ENCODE measurements at places on chromosomes 2 and 18.

GRCh38 chr2:216235462-216235861, 126.3 kb downstream of the XRCC5 start:
- DNase-seq: no peak

DNA sequence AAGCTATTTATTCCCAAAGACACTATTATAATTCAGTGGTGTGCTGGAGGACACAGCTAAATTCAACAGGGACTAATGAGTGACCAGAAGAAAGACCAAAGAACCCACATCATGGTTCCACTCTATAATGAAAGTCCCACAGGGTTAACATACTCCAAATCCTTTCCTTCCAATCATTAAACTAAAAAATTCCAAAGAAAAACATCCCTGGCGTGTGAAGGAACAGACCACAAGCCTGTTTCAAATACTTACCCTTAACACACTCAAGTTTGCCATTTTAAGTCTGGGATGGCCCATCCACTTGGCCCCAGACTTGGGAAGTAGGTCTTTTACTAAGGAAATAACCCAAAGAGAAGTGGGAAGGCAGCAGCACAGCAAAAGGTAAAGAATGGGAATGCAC, 150.1 kb upstream of the CCDC150 start:
- no peak for DNase-seq

GRCh38 chr2:178250429-178250828, 56.1 kb downstream of the OSBPL6 start:
- DNase-seq: no peak

DNA sequence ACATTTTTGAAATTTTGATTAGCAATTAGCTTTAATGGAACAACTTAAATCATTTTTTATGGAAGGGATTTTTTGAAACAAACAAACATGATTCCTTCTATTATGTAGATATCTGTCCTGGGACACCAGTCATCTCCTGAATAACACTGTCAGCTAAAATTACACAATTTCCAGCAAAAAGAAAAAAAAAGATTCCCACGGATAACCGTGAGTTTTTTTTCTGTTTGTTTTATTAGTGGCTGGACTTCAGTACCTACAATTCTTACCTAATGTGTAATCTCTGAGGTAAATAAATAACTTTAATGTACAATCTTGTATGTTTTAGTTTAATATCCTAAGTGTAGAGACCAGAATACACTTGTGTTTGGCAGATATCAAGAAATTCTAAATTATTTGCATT, 126.6 kb upstream of the KYNU start:
- no peak for DNase-seq

GRCh38 chr2:234448506-234449184, 48.2 kb downstream of the ARL4C start:
- no peak for DNase-seq

GRCh38 chr2:9739531-9739964, 103.7 kb upstream of the TAF1B start:
- no peak for DNase-seq

GRCh38 chr2:217650716-217651360, 352.0 kb downstream of the TNS1 start:
- no peak for DNase-seq

GRCh38 chr2:144682248-144682647, 162.3 kb upstream of the ZEB2 start:
- DNase-seq: no peak

GRCh38 chr2:102387763-102388546, 32.4 kb downstream of the IL18R1 start:
- DNase-seq: no peak

DNA sequence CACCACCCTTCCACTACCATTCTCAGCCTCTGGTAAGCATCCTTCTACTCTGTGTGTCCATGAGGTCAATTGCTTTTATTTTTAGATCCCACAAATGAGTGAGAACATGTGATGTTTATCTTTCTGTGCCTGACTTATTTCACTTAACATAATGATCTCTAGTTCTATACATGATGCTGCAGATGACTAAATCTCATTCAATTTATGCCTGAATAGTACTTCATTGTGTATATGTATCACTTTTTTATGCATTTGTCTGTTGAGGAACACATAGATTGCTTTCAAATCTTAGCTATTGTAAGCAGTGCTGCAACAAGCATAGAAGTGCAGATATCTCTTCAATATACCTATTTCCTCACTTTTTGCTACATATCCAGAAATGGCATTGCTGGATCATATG, 733.3 kb downstream of the SUCLG1 start:
- DNase-seq: no peak

- DNase-seq: no peak
These were observed 98.0 kb downstream of the MARCHF4 start for GRCh38 chr2:216274194-216274840.

- DNase-seq: no peak
These were observed 48.2 kb downstream of the CRIM1 start for GRCh38 chr2:36403675-36404230.

GRCh38 chr2:126838716-126838985, 60.0 kb upstream of the TEX51 start:
- DNase-seq: no peak

GRCh38 chr2:133600266-133600928, 32.1 kb upstream of the NCKAP5 start:
- DNase-seq: no peak

DNA sequence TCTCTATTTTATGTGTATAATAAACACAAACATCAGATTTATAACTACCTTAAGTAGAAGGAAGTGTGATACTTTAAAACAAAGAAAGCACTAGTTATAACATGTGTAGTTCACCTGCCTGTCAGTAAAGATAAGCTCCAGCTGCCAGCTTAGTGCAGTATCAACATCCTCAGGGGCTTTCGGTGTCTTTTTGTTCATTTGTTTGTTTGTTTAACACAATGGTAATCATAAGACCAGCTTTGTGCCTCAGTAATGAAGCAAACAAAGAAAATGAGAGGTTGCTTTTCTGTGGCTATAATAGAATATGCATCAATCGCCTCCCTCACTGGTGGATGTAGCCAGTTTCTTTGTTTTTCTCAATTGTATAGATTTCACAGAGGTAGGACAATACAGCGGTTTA, 1499.0 kb upstream of the TMEFF2 start:
- no peak for DNase-seq
